Right renal pelvis (tissue), 4 donors: ENCODE measurements at places on chromosomes 5 and 9. TPM values are rescaled to one million over a fixed set of nuclear protein-coding genes. Genes with fewer than 3 reads are reported as not detected.

SLC1A1 gene
- 21.2 TPM for polyA plus RNA-seq

PLK2 gene
- 243 TPM for polyA plus RNA-seq

DBH gene
- 0.83 TPM for polyA plus RNA-seq

LCNL1 gene
- polyA plus RNA-seq: 0.35 TPM

RGS7BP gene
- polyA plus RNA-seq: 9.7 TPM

SHC3 gene
- 3.2 TPM for polyA plus RNA-seq

RPL12 gene
- polyA plus RNA-seq: 1,534 TPM
